ENCODE measurements at places on chromosomes 3 and 15. TPM values are rescaled to one million over a fixed set of nuclear protein-coding genes. Genes with fewer than 3 reads are reported as not detected.

DNA sequence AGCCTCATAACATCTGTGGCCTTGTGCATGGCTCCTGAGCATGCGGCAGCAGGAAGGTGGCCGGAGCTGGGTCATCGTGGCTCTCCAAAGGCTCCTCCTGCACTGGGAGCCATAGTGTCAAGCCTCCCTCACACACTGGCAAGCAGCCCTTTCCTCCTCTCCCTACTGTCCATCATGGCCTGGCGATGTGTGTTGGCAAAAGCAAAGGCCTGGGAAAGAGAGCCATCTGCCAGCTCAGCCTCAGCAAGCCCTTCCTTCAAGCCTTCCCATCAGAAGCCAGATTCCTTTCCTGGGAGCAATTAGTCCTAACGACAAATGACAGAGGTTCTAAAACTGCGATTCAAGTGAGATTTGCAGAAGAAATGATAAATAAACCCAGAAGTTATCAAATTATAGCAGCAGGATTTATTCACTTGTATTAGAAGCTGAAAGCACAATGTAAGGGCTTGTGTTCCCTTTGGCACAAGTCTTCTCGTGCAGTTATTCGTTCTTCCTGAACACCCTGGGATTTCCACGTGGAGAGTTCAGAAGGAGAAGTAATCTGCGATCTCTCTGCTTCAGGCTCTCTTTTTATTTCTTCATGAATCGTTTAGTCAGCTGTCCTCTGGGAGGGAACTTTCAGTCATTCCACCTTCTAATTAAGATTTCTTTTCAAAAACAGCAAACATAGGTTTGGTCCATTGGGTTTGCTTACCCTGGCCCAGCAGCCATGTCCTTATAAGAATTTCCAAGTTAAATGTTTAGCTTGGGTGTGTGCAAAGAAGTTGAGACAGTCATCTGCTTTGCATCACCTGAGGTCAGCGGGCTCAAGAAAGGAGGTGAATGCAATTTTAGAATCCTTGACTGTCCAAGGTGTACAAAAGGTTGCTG is 110.3 kb upstream of the TMC3 start:
- peak; percentile 19 for DNase-seq

DNA sequence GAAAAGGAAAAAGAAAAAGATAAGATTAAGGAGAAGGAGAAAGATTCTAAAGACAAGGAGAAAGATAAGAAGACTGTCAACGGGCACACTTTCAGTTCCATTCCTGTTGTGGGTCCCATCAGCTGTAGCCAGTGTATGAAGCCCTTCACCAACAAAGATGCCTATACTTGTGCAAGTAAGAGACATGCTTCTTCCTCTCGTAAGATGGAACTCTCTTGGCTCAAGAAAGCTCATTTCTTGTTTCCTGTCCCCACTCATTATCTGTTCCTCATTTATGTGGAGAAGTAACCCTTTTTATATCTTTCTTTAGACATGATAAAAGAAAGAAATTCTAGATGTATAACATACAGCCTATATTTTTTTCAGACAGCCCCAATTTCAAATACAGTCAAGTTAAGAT is 101.4 kb downstream of the KLHL25 start:
- DNase-seq, result no peak

The CGNL1 gene
- total RNA-seq, result 23.5 TPM

DNA sequence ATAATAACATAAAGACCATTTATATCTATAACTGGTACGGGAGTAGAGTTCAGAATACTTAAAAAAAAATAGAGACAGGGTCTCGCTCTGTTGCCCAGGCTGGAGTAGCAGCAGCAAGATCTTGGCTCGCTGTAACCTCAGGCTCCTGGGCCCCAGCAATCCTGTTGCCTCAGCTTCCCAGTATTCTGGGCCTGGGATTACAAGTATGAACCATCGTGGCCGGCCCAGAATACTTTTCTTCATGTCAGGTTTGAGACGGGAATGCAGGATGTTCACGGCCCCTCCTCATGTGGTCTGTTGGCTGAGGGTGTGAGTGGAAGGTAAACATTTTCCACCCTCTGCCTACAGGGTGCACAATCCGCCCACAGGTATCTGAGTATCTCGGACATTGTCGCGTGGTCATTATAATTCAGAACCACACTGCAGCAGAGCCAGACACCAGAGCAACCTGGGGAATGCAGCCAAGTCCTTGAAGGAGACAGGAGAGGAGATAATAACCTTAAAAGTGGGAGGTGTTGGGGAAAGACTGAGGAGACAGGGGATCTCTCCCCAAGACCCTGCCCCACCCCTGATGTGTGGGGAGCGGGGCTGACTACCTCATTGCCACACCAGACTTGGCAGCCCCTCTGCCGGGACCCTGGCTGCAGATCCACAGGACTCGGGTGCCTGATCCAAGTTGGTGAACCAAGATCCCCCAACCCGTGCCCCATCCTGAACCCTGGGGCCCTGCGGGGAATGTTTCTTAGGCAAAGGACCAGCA is 106.8 kb downstream of the ADCY5 start:
- DNase-seq, result no peak

The SCAANT1 gene
- total RNA-seq, result not detected

DNA sequence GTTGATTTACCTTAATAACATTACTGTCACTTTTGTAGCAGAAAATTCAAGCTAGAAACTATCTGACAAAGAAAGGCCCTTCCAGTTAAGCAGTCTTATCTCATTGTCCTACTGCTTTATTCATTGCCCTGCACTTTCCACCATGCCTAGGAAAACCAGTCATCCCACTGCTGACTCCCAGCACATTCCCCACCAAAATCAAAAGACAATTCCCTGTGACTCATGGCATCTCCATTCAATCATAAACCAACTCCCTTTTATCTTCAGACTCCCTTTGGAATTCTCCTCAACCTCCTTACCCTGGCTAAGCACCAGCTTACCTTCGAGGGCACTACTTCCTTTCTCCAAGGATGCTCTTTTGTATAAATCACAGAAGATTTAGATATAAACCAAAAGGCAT is 184.3 kb downstream of the PLCH1 start:
- DNase-seq, result no peak

DNA sequence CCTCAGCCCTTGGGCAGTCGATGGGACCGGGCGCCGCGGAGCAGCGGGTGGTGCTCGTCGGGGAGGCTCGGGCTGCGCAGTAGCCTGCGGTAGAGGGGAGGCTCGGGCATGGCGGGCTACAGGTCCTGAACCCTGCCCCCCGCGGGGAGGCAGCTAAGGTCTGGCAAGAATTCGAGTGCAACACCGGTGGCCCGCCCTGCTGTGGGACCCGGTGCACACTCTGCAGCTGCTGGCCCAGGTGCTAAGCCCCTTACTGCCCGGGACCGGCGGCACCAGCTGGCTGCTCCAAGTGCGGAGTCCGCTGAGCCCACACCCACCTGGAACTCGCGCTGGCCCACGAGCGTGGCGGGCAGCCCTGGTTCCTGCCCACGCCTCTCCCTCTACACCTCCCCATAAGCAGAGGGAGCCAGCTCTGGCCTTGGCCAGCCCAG is 377.7 kb upstream of the RBMS3 start:
- DNase-seq, result no peak

DNA sequence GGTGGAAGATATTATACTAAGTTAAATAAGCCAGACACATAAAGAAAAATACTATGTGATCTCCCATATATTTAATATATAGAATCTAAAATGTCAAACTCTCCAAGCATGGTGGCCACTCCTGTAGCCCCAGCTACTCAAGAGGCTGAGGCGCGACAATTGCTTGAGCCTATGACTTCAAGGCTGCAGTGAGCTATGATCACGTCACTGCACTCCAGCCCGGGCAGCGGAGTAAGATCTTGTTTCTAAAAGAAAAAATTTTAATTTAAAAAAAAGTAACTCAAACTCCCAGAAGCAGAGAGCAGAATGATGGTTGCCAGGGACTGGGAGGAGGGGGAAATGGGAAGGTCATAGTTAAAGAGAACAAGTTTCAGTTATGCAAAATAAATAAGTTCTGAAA is 13.3 kb downstream of the RAB27A start:
- no peak for DNase-seq

The CPLX3 gene
- total RNA-seq, result not detected

The HERC2 gene
- total RNA-seq, result 14.1 TPM

- no peak for DNase-seq
Measured at GRCh38 chr3:107213044-107213669, 164.1 kb upstream of the CCDC54 start.

The GOLGA6L7 gene
- total RNA-seq, result not detected

DNA sequence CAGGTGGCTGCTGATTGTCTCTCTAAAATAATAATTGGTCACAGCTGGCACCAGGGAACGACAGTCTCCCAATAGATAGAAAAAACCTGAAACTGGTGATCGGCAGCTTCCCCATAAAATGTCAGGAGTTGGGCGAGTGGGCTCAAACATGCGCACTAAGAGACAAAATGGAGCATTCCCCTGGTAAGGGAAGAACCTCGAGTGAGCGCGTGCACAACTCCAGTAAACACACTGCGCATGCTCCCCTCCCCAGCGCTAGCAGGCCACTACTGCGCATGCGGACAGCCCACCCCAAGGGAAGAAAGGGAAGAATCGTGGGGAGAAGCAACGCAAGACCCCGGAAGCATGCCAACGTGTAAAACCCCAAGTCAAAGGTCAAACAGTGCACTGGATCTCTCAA is 7.7 kb upstream of the STARD5 start:
- no peak for DNase-seq

DNA sequence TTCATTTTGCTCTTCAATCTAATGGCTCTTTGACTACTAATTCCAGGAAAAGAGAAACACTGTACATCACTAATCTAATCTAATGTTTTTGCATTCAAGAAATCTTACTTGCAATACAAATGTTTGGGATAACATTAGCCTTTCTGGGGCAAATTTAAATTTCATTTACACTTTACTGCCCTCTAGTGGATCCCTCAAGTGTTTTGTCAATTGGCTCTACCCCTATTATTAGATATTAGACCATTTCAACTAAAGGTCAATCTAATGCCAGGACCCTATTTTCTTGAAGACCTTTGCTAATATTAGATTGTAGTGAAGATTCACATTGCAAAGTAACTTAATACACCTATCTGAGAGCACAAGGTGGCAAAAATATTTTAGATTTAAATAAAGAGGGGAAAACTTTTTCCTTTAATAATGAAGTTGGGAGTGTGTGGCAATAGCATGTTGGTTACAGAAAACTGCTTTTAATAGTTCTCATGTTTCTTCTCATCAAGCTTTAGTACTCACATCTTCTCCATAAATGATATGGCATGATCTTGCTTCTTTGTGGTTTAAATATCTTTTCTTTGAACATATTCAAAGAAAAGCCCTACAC is 5.0 kb downstream of the C2CD4A start:
- DNase-seq, result no peak

GRCh38 chr3:126402666-126403302 is 8.1 kb downstream of the CFAP100 start:
- DNase-seq, result no peak

DNA sequence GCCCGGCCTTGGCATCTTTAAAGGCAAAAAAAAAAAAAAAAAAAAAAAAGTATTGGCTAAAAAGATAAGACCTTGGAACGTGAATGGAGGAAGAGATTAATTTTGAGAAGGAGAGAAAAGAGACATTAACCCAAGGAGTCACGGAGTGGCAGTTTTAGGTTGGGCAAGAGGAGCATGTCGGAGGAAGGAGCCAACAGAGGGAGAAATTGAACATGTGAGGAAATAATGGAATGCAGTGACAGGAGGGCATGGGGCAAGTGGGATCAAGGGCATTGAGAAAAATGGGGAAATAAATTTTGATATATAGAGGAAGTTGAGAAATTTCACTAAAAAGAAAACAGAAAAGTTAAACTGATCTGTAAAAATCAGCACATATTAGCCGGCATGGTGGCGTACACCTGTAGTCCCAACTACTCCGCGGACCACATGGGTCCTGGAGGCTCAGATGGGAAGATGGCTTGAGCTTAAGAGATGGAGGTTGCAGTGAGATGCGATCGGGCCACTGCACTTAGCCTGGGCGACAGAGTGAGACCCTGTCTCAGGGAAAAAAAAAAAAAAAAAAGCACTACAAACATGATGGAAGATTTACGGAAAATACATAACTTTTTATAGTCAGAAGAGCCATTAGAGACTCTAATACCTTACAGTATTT is 1.2 kb downstream of the HAUS2 start:
- no peak for DNase-seq

The COX5A gene
- total RNA-seq, result 70.5 TPM

DNA sequence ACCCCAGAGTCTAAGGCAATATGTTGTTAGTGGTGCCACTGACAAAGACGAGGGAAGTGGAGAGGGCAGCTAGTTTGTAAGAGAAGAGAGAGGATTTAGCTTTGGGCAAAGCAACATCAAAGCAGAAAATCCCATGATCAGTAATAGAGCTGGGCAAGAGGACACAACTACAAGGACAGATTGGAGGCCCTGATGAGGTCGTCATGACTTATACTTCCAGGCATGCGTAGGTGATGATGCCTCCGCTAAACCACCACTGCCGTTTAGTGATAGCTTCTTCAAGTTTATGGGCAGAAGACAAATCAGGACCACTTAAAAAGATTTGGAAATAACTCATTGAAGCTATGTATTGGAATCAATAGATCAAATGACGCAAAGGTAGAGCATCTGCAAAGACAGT is 2.6 kb downstream of the HRG start:
- no peak for DNase-seq

The SNTN gene
- total RNA-seq, result 5.4 TPM

- no peak for DNase-seq
Measured at GRCh38 chr3:107275511-107275910, 101.7 kb upstream of the CCDC54 start.

DNA sequence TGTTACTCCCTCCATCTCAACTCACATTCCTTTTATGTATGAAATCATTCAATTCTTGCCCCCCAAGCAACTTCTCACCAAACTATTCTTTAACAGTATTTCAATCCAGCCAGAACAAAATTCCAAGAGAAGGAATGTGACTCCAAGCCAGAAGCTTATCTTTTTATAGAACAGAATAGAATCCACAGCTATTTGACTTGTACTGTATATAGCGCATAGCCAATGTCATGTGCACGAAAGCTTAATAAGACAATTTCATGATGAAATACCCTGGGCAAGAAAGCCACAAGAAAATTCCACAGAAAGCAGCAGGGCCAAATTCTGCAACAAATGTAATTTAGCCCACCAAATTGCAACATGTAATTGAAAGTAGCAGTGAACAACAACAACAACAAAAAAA is 127.6 kb upstream of the UBE2E2 start:
- DNase-seq, result no peak

The ALAS1 gene
- total RNA-seq, result 56.2 TPM

- DNase-seq, result no peak
Measured at GRCh38 chr3:122021037-122021436, 1.0 kb downstream of the ILDR1 start.

- no peak for DNase-seq
Measured at GRCh38 chr3:117846238-117846637, 1136.7 kb downstream of the TUSC7 start.

DNA sequence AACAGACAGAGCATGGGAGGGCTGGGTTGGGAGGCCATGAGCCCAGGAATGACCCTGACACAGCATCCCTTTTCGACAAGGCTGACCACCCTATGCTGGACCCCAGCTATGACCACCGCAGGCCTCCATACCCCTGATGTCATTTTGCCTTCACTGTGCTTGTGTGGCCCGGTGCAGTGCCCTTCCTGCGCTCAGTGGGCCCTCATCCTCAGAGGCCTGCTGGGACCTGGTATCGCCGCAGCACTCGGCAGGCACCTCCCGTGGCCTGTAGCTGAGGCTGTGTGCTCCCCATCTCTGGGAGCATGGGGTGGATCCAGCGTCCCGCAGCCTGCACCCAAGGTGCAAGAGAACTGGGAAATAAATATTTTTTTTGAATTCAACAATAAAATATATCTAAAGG is 73.1 kb upstream of the MEF2A start:
- no peak for DNase-seq

The CYP19A1 gene
- not detected for total RNA-seq

The PODXL2 gene
- 13.5 TPM for total RNA-seq

The ASB14 gene
- total RNA-seq, result 0.28 TPM

The PRKCD gene
- total RNA-seq, result 8.4 TPM
